Stimulated activated CD8-positive, alpha-beta memory T cell treated with anti-CD3 and anti-CD28 coated beads, Interleukin-7, amount 100 ng/mL, for 1 hour (primary cell): ENCODE measurements at places on chromosomes 6 and 20.

GRCh38 chr6:87736809-87737540, 34.9 kb upstream of the AKIRIN2 start:
- no peak for DNase-seq

DNA sequence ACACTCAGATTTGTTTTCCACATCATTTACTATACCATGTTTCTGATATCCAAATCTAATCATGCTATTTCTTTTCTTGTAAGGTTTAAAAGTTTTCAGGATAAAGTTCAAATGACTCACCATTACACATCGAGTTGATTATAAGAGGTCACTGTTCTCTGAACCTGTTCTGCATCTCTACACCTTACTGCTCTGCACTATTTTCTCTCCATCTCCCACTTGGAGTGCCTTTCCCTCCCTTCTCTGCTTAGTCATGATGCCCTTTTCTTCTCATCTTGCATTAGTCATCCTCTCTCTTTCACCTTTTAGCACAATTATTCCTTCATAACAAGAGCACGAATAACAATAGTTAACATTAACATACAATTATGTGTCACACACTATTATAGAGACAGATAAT, 37.5 kb upstream of the FUT9 start:
- no peak for DNase-seq

GRCh38 chr6:103516336-103516735, 1343.4 kb downstream of the HACE1 start:
- DNase-seq: no peak

GRCh38 chr20:59157531-59157930, 6.1 kb upstream of the ZNF831 start:
- no peak for DNase-seq

DNA sequence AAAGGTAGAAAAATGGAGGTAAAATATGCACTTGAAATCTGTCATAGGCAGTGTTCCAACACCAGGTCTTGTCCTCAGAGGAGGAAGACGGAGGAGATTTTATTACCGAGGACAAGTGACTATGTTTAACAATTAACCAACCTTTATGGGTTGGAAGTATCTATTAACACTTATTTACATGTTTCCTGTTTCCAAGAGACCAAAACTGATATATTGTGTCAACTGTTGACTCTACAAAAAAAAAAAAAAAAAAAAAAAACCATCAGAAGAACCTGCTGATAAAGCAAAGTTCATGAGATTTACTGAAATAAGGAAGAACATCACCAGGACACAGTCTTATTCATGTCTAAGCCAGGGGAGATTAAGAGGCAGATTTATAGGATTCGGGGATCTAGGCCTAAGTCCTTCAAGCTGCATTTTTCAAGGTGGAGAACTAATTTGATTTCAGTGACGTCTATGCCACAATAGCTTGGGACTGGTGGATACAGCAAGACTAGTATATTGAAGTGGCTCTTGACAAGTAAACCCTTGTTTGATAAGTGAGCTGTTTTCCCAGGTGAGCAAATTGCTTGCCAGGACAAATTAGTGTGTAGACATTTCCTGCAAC, 126.6 kb upstream of the NAA20 start:
- DNase-seq: no peak

DNA sequence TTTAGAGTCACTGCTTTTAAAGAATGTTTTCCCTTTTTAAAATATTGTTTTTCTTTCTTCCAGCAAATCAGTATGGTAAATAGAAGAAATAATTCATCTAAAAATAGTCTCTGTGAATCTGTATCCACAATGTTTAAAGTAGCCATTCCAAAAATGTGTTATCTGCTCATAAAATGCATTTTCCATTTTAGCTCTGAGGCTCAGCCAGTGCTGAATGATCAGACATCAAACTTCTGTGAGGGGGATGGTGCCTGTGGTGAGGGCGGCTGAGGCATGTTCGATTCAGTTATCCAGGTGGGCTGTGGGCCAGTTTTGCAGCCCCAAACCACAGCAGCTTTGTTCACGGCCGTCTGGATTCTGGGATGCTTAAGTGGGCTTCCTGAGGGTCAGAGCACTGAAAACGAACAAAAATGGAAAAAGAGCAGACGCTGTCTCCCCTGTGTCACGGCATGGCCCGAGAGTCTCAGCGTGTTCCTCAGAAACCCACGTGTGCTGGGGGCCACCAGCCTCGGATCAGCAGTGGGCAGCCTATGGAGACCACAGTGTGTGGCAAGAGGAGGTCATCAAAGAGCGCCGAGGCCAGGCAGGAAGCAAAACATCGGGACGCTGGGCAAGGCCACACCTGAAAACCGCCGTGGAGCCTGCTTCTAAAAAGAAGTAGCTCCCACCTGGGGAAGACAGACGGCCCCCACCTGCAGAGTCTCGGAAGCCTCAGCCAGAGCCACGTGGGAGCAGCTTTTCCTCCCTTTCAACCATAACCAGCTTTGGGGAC, 134.9 kb upstream of the THBS2 start:
- DNase-seq: no peak

DNA sequence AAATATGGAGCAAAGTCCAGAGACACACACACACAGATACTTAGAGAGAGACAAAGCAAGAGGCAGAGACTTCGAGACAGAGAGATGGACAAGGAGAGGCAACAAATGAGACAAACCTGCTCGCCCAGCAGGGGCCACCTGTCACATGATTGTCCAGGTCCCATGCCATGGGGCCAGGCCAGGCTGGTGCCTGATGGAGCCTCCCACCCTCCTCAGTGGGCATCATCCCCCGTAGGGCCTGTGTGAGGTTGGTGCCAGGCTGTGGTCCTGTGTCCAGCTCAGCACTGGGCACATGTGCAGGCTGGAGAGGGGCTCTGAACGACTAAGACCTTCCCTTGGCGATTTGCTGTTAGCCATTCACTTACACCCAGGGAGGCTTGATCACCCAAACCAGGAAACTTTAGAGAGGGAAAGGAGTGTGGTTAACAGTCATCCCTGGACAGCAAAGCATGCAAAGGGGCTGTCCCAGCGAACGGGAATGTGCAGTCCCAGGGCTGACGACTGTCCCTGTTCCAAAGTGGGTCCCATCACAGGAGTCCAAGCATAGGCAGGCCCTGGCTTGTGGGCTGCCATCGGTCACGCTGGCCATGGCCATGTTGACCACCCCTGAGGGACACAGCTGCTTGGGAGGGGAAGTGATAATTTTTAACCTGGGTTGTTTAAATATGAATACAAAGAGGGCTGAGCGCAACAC, 38.4 kb upstream of the PHACTR3 start:
- no peak for DNase-seq

GRCh38 chr6:136520517-136520916, 29.7 kb downstream of the MAP7 start:
- DNase-seq: no peak

DNA sequence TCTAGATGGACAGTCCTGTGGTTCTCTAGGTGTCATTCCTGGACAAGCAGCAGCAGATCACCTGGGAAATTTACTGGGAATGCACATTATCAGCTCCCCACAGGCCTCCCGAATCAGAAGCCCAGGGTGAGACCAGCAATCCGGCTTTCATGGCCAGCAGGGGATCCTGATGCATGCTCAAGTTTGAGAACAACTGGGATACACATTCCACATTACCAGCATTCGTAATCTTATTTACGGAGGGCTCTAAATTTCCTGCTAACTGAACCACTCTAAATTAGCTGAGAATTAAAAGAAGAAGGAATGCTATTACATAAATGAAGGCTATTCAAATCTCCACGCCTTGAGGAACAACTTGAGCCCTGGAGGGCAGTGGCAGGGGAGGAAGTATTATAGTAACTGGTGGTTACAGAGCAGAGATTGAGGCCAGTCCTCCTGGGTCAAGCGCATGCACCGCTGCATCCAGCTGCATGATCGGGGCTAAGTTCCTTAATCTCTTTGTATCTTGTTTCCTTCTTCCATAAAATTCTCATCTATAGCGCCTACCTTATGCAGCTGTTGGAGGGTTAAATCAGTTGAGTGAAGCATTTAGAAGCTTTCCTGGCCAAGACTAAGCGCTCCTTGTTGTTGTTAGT, 403.7 kb downstream of the CDH26 start:
- DNase-seq: no peak

GRCh38 chr20:4532772-4533171, 188.9 kb upstream of the PRND start:
- DNase-seq: no peak

DNA sequence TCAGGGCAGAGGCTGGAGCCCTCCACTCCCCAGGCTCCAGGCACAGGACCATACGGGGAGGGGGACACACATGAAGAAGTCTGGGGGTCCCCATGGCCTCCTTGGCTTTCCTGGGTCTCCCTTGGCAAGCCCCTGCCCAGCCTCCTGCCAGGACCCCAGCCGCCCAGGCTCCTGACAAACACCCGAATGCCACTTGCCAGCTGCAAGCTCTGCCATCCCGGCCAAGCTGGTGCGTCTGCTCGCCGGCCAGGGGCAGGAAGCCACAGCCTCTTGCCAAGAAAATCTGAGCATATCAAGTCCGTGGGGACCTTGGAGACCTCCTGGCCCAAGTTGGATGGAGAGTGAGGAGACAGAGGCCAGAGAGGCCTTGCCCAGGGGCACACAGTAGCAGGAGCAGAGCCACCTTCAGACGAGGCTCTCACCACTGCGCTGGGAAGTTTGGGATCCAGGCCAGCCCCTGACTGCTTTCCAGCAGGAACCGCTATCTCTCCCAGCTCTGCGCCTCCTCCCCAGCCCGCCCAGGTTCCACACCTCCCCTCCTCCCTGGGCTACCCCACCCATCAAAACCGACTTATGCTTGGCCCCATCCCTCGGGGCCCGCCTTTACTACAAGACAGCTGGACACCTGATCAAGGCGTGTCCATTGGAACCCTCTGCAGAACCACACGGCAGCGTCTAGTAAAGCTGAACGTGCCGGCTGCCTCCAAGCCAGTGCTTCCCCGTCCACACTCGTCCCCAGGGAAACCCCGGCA, 80.2 kb downstream of the GRM4 start:
- no peak for DNase-seq

- DNase-seq: peak; percentile 10
Measured at GRCh38 chr20:2005831-2006426, 12.1 kb upstream of the PDYN start.

DNA sequence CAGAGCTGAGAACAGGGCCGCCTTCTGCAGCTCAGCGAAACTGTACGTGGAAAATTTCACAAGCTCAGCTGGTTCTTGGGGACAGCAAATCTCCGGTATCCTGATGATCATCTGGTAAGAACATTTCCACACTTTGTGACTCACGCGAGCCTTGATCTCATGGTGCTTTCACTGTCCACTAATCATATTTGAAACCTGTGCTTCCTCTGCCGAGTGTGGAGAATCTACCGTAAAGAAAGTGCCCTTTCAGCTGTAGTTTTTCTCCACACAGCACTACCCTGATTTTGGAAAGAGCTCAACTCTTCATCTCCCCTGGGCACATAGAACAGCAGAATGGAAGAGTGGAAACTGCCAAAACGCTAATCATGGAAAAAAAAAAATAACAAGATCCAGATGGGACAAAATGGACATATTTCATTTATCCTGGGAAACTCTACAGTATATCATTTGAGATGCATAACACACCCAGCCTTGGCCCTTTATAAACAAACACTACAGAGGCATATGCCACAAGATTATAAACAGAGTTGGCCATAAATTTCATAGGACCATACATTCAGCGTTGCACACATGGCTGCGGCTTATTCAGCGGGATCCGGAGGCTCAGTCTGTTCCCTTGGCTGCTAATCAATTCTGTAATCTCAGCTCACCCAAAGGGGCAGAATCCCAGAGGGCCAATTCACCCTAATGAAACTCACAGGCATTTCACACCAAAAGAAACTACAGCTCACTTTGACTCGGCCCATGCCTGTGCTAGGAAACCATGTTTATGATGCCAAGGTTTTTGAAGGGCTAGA, 434.5 kb downstream of the HDGFL1 start:
- DNase-seq: no peak

DNA sequence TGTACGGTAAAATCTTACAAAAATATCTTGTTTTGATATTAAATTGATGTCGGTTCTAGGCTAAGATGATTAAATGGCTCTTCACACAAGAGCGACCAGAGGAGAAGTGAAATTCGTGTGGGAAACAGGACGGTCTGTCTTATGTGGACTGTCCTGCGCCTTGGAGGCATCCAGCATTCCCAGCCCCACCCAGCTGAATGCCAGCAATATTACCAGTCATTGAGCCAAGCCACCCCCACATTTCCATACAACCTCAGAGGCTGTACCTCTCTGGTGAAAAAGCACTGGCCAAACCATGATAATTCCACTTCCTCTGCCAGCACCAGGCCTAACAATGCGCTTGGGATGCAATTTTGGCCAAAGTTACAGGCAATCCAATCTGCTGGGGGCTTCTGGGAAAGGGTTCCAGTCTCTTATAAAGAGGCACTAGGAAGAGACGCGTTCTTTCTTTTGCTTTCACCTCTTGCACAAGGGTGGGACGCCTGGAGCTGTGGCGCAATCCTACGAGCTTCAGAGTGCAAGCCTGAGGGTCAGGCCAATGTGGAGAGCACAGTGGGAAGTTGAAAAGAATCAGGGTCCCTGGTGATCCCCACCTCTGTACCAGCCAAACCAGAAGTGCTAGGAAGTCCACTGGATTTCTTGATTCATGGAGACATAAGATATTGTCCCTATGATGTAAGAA, 213.1 kb downstream of the PREX1 start:
- DNase-seq: no peak

DNA sequence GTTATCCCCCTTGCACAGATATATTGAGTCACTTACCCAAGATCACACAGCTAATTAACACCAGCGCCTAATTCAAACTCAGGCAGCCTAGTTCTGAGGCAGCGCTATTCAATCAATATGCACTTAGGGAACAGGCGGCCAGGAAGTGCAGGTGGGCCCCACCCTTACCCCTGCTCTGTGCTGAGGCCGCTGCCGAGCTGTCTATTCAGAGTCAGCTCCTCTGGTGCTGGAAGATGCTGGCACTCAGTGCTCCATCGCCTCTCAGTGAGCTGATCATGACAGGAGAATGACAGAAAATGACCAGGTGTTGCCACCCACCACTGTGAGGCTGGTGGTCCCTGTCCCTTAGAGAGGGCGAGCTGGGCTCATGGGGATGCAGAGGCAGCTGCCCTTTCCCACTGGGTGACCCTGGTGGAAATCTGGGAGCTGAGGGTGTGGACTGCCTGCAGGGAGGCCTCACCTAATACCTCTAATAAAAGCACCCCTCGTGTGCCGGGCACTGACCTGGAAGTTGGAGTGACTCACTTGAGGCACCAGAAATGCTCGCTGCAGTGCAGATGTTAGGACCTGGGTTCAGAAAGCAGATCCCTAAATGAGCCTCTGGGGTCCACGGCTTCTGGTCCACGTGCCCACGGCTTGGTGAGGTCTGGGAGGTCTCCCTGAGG, 42.5 kb upstream of the CD93 start:
- DNase-seq: no peak

DNA sequence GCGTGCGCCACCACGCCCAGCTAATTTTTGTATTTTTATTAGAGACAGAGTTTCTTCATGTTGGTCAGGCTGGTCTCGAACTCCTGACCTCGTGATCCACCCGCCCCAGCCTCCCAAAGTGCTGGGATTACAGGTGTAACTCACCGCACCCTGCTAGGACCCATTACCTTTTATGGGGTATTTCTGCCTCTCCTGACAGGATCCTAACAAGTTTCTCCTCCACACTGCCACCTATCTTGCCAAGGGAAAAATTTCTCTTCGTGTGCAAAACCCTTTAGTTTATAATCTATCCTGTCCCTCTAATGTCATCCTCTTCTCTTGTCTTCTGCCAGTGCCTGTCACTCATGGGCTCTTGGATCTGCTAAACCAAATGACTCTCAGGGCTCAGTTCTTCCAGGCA, 1.9 kb downstream of the STMND1 start:
- no peak for DNase-seq

GRCh38 chr20:58793512-58794420, 56.9 kb downstream of the GNAS-AS1 start:
- no peak for DNase-seq
